ENCODE measurements at places on chromosomes 7 and 10. TPM values are rescaled to one million over a fixed set of nuclear protein-coding genes. Genes with fewer than 3 reads are reported as not detected.

Gene SLC29A4
- 2.3 TPM for total RNA-seq

Gene IDI2
- total RNA-seq: not detected

Gene AKR1D1
- not detected for total RNA-seq

Gene PYROXD2
- 6.2 TPM for total RNA-seq

Gene DDC
- total RNA-seq: not detected

Gene SLC39A12
- under 0.01 TPM for total RNA-seq

Gene PAX4
- not detected for total RNA-seq

Gene AKR1C8
- total RNA-seq: not detected

Gene CYP26C1
- 0.47 TPM for total RNA-seq

Gene BEND7
- 15.2 TPM for total RNA-seq

Gene UPK3B
- 0.27 TPM for total RNA-seq

Gene MACC1
- total RNA-seq: under 0.01 TPM

Gene ELAPOR2
- total RNA-seq: 8.9 TPM

Gene OTUD1
- 4.7 TPM for total RNA-seq

Gene TRIL
- total RNA-seq: under 0.01 TPM

Gene GPNMB
- total RNA-seq: 0.27 TPM

Gene VWDE
- 0.19 TPM for total RNA-seq

Gene TRPV5
- total RNA-seq: not detected

Gene TMEM176B
- total RNA-seq: 0.09 TPM

Gene FIS1
- 300 TPM for total RNA-seq

Gene GATA3
- 0.09 TPM for total RNA-seq

Gene TAS2R4
- 0.90 TPM for total RNA-seq

Gene ATP5MK
- total RNA-seq: 198 TPM

Gene GLUD1
- 172 TPM for total RNA-seq

Gene NUDT13
- 1.6 TPM for total RNA-seq

Gene LRRD1
- not detected for total RNA-seq

Gene LRRN3
- total RNA-seq: not detected

Gene UROS
- 36.4 TPM for total RNA-seq

Gene SKIDA1
- total RNA-seq: 0.36 TPM

Gene PRKCQ
- total RNA-seq: 0.75 TPM

Gene ZNF853
- 0.54 TPM for total RNA-seq

Gene CALHM2
- 13.0 TPM for total RNA-seq

Gene PIP
- not detected for total RNA-seq

Gene NKX2-3
- total RNA-seq: not detected

Gene ST7
- total RNA-seq: 17.6 TPM

Gene DIP2C
- total RNA-seq: 5.0 TPM

Data from endothelial cell of coronary artery (primary cell).